ENCODE measurements at places on chromosomes 3 and 15.

DNA sequence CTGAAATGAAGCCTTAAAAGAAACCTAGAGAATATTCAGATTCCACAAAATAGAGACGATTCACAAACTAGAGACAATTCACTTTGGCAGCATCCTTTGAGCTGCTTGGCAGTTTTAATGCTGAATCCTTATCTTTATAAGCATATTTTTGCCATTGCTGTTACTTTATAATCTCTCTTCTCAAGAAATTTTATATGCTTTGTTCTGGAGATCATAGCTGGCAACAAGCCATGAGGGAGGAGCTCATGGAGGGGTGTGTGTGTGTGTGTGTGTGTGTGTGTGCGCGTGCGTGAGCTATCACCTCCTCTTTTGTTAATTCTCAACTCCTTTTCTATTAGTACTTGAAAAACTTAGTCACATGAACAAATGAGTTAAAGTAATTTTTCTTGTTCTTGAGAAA is 495.0 kb upstream of the RGMA start:
- DNase-seq = no peak

GRCh38 chr3:179837374-179837773 is 184.5 kb downstream of the USP13 start:
- peak; percentile 6 for DNase-seq

DNA sequence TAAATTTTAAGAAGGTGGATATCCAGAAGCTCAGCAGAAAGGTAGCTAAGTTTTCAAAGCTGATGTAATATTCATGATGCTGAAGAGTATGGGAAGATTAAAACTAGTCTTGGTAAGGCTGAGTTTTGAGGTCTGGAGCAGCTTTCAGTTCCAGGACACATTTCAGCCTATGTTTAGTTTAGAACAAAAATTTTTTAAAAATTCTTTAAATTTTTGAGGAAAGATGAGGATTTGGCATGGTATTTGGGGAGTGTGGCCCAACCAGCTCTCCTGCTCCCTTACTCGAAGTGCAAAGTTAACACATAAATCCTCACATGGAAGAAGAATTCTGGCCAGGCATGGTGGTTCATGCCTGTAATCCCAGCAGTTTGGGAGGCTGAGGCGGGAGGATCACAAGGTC is 1039.1 kb downstream of the NAALADL2 start:
- DNase-seq = no peak

DNA sequence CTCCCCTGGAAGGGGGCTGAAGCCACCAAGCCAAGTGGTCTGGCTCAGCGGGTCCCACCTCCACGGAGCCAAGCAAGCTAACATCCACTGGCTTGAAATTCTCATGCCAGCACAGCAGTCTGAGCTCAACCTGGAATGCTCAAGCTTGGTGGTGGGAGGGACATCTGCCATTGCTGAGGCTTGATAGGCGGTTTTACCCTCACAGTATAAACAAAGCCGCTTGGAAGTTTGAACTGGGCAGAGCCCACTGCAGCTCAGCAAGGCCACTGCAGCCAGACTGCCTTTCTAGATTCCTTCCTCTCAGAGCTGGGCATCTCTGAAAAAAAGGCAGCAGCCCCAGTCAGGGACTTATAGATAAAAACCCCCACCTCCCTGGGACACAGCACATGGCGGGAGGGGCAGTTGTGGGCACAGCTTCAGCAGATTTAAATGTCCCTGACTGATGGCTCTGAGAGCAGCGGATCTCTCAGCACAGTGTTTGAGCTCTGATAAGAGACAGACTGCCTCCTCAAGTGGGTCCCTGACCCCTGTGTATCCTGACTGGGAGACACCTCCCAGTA is 23.2 kb upstream of the IGSF10 start:
- no peak for DNase-seq

- no peak for DNase-seq
Measured at GRCh38 chr3:65664446-65664845, 374.3 kb downstream of the MAGI1 start.

DNA sequence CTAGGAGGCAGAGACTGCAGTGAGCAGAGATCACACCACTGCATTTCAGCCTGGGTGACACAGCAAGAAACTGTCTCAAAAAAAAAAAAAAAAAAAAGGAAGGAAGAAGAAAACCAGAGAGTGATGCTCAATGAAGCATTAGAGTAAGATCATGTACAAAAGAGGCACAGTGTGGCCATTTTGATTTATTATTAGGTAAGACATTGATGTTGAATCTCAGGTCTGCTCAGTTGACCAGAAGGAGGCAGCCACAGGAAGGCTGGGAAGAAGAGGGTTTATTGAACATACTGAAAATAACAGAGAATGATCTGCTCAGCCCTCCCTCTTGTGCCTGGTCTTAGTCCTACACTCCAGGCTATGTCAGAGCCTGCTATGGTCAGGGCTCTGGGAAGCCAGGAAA is 15.6 kb downstream of the LRRK1 start:
- no peak for DNase-seq

GRCh38 chr15:46872981-46873330 is 844.3 kb upstream of the SEMA6D start:
- DNase-seq = no peak

DNA sequence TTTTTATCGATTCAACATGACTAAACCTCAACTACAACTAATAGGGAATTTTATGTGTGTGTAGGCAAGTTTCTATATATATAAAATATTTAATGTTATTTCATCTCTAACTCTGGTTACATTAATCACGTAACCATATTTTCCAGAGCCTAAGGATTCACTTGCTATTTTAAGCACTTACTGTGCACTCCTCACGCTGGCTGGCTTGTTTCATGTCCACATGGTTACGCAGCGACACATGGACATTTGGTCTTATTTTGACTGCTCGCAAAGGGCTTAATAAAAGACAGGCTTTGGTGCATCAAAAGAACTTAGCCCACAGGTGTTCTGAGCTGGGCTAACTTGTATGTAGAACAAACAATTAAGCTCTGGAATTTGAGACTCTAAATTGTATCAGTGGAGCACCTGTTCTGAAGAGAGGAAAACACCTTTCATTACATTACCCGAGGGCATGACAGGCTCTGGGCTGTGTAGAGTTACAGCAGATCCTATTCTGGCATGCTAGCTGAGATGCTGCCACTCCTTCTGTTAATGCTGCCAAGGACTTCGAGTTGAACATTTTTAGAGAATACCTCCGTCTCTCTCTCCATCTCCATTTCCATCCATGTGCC is 130.0 kb upstream of the NR2F2 start:
- no peak for DNase-seq

DNA sequence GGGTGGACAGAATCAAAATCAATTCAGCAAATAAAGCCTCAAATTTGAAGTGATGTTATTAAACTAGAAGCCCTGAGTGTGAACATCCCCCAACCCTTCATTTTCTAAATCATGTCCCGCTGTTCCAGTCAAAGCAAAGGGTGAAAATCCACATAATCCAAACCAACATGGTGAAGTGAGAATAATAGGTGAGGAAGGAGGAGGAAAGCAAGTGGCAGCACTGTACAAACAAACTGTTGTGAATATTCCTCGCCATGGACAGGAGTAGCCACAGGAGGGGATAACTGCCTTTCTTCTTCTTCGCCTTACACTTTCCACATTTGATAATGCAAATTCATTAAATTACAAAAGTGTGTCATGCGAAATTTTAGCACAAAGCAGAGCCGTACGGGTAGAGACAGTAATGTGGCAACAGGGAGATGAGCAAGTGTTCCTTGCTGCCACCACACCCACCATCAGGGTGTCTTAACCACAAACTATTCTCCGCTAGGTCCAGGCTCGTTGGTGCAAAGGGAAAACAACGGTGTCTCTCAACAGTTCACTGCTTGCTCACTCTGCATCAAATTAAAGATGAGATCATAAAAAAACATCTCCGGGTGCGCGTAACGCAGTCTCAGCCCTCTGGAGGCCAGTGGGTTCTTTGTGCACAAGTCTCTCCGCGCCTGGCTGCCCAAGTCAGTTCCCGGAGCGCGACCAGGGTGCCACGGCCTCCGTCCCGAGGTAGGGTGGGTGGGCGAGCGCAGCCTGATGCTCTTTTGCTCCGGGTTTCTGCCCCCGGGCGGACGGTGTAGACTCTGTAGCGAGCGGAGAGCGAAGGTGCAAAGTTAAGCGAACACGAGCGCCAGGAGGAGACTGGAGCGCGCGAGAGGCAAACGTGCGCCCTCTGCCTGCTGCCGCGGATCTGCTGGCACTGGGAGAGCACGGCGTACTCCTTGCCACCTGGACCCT is 6.7 kb downstream of the EPHA3 start:
- peak; percentile 13 for DNase-seq

GRCh38 chr3:58963928-58964503 is 85.8 kb downstream of the CFAP20DC start:
- no peak for DNase-seq
